ENCODE measurements at places on chromosomes 16 and 17.

DNA sequence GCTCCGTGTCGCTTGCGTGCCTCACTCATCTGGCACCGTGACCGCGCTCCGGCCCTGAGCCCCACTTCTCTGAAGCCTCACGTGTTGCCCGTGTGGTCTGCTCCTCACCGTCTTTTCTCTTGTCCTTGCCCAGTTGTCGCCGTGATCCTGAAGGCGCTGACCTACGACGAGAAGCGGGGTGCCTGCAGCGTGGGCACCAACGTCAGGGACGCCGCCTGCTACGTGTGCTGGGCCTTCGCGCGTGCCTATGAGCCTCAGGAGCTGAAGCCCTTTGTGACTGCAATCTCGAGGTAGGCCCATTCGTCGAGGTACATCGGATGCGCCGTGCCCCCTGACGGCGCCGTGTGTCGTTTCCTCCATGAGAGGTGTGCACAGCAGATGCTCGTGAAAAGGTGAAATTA is 30.3 kb upstream of the ZNF750 start:
- no peak for DNase-seq

DNA sequence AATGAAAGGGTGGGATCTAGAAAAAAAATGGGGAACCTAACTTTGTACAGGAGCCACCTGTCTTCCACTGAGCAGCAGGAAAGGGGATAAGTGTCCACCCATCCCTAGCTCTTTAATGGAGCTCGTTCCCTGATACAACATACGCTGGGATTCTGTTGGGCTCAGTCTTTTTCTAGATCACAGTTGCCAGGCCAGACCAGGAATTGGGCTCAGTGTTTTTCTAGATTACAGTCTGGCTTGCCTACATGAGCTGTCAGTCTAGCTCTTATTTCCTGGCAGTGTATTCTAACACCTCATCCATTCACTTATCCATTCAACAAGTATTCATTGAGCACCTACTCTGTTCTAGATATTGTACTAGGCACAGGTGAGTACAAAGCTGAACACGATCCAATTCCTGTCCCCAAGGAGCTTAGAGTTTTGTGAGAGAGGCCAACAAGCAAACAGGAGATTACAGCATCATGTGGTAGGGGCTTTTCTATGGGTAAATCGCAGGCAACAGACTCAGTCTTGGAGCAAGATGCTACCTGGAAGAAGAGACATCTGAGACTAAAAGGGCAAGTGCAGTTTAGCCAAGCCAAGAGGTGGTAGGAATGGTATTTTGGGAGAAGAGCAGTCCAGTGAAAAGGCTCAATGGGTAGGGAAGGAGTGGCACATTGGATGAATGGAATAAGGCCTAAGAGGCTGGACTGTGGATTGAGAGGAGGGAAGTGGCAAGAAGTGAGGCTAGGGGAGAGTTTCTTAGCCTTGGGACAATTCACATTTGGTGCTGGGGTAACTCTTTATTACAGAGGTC is 138.0 kb upstream of the HS3ST2 start:
- no peak for DNase-seq

- DNase-seq = no peak
These were observed 19.8 kb downstream of the HOXB1 start for GRCh38 chr17:48510761-48511604.

- DNase-seq = peak; percentile 80
These were observed 2.4 kb downstream of the TNRC6A start for GRCh38 chr16:24731722-24732419.

DNA sequence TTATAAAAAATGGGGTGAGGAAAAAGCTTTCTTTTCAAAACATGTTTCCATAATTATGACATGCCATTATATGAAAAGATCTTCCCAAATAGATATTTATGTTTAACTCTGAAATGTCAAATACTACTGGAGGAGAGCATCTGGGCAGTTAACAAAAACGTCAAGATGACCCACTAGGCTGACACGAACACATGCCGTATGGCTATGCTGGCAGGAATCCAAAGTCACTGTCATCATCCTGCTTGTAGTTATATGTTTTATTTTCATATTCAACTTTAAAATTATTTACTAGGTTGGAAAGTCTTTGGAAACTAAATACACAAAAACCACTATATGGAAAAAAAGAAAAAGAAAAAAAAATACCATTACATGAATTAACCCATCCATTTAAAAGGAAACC is 27.3 kb downstream of the ANKFY1 start:
- no peak for DNase-seq

DNA sequence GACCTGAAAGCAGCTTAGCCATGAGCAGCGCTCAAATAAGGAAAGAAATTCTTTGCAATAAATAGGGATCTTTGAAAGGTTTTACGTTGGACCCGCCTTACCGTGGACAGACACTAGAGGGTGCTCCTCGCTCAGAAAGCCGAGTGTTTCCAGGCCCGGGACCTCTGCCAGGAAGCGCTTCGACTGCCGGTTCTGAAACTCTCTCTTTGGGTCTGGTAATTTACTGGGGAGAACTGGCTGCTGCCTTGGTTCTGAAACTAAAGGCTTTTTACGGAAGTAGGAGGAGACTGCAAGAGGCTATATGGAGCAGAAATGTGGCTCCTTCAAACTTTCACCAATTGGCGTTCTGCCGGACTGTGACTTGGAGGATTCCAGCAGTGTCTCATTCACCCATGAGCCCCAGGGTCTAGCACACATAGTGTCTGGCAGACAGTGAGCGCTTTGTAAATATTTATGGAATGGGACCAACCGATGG is 45.6 kb upstream of the HOXB9 start:
- peak; percentile 88 for DNase-seq

GRCh38 chr16:82136956-82137821 is 32.8 kb downstream of the MPHOSPH6 start:
- DNase-seq = no peak

DNA sequence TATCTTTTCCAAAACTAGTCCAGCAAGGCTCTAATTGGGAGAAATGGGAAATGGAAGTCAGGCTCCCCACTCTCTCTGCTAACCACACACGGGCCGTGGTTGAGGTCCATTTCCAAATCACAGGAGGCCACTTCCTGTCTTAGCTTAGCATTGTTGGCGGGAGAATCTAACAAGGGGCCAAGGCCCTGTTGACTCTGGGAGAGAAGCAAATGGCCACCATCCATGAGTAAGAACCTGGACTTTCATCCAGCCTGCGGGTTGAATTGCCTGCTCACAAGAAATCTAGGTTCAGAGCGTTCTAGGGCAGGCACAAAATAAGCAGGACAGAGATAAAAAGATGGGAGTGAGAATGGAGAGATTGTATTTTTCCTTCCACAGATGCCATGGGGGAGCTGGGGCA is 5.7 kb downstream of the FAM20A start:
- DNase-seq = peak; percentile 45

- DNase-seq = peak; percentile 64
These were observed 9.9 kb downstream of the CMTM2 start for GRCh38 chr16:66588981-66589713.

DNA sequence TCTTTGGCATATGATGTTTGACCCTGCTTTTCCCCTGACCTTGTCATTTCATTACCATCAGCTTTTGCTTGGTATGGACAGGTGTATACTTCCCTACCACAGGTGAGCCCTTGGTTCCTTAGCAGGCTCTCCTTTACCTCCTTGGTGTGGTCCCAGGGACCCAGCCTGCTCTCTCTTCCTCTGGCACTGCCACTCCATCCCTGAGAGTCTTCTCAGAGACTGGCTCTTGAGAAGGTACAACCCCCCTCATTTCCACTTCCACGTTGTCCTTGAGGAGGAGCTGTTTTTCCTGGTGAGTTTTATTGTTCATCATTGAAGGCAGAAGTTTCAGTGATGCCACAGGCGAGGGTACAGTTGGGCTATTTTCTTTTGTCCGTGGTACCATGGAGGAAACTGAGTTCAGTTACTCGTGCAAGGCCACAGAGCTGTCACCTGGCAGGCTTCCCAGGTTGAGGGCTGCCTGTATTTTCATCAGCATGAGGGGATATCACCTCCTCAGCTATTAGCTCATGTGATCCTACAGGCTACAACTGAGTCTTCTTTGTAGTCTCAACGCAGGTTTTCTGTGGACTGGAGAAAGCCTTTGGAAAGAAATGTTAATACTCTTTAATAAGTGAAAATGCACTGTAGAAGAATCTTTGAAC is 52.3 kb downstream of the MSI2 start:
- DNase-seq = no peak

DNA sequence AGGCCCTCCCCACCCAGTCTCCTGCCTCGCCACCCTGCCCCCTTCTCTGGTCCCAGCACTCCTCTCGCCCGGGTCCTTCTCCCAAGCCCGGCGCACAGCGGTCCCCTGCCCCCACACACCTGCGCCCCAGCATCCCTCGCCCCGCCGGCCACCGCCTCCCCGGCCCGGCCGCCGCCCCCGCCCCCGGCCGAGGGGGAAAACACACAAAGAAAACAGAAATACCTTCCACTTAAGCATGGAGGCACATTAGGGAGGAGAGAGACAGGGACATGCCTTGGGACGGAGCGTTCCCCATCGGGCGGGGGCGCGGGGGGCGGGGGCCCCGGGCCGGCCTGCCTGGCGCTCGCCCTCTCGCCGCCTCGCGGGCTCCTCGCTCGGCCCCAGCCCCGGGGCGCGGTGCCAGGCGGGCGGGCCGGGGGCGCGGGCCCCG is 326 bp downstream of the SRCIN1 start:
- DNase-seq = no peak

GRCh38 chr16:89841275-89841674 is 13.0 kb downstream of the SPIRE2 start:
- DNase-seq = no peak

GRCh38 chr16:53922807-53923571 is 219.0 kb downstream of the FTO start:
- DNase-seq = no peak
